Putamen (tissue), 1 donor: ENCODE measurements at places on chromosomes 6 and 20.
A peak's percentile ranks its signal among the peaks of the same experiment; 100 is the strongest.

- DNase-seq: no peak
Measured at GRCh38 chr6:123309130-123309529, 313.1 kb downstream of the CLVS2 start.

GRCh38 chr6:79787626-79788025 lies 156.5 kb downstream of the SH3BGRL2 start:
- DNase-seq: no peak

DNA sequence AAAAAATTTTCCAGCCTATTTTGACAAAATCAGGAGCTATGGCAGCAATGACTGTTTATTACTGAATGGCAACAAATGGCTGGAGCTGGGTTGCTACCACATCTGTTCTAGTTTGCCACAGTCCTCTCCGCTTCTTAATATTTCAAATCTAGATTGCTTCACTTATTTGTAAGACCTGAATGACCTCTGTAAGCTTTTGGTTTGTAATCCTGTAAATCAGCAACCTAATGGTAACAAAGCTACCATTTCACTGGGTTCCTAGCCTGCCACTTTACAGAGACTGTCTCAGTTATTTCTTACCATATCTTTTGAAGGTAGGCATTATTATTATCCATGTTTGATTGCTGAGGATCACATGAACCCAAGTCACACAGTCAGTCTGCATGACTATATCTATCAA lies 15.4 kb downstream of the ZNFX1 start:
- DNase-seq: no peak

GRCh38 chr6:163494279-163494727 lies 79.8 kb downstream of the QKI start:
- no peak for DNase-seq

DNA sequence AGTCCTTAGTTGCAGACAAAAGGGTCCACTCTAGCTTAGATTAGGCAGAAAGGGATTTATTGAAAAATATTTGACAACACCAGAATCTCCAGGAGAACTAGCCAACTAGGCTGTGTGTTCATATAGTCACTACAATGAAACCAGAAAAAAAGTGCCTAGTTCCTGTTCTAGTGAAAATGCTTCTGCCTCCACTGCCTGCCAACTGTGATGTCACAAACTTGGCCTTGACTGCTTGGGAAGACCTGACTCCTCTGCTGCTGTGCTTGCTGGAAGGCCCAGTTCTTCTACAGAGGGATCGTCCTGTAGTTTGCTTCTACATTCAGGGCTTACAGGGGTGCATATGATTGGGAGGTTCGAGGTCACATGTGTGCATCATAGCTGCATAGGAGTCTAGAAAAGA lies 40.3 kb upstream of the XRN2 start:
- no peak for DNase-seq

- DNase-seq: no peak
Measured at GRCh38 chr6:11494786-11495564, 42.6 kb upstream of the TMEM170B start.

DNA sequence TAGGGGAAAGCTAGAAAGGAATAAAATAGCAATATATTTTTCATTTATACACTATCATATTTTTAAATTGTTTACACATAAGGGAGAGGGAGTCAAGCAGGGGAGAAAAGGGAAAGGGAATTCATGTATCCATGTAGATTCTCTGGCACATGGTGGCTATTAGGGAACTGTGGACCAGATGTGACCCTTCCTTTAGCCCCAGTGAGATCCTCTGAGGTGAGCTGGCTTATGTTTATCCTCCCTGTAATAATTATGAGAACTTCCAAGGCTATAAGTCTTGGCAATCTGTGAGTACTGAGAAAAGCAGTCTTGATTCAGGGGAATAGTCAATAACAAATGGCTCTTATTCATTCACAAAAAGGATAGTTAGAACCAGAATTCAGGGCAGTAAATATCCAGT lies 42.6 kb downstream of the TSBP1 start:
- DNase-seq: no peak

DNA sequence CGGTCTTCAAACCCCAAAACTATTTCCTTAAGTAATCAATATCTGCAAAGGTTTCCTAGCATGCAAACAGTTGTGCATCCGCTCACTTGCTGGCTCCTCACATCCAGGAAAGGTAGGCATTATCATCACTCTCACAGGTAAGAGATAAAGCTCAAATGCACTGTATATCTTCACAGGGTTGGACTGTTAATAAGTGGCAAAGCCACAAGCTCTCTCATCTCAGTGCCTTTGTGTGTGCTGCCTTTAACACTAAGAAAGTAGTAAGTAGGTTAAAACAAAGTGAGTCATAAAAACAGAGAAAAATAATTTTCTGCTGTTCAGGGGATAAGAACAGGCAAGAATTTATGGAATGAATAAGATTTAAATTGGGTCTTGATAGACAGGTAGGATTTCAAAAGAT lies 21.3 kb downstream of the MAN1A1 start:
- DNase-seq: no peak

DNA sequence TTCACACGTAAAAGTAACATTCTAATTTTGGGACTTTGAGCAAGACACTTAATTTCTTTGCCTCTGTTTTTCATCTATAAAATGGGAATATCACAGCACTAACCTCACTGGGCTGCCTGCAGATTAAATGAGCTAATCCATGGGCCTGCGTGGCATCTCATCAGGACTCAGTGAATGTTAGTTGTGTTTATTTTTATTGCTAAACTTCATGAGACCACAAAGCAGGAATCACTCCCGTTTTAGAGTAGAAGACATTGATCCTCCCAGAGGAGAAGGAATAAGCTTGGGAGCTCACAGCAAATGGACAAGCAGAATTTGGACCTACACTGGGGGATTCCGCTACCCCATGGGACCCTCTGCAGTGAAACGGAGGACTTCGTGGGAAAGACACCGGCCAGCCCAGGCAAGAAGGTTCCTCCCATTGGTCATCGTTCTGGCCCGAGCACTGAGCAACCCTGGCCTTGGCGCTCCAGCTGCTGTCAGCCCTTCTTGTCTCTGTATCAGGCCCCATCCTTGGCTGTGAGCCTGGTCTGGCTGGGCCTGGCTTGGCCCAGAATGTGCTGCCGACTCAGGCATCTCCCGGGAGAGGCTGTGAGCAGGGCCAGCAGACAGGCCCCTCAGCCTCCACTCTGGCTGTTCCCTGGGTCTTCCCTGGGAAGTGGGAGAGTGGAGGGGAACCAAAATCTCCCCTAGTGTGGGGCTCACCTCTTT lies 79.8 kb downstream of the NFATC2 start:
- DNase-seq: peak; percentile 45
